ENCODE measurements at places on chromosomes 5 and 9.

GRCh38 chr9:21252721-21253547, 13.1 kb upstream of the IFNA14 start:
- DNase-seq, result no peak

DNA sequence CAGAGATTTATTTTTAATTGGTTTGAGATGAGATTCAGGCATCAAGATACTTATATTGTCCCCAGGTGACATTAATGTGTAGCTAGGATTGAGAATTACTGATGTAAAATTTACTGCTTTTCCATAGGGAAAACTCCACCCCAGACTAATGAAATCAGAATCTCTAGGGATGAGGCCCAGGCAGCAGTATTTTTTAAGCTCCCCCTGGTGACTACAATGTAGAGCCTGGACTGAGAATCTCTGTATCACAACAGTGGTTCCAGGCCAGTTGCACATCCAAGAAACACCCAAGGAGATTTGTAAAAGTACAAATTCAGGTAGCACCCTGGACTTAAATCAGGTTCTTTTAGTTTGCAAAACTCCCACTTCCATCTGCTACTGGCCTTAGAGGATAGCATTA, 185.7 kb downstream of the MARCHF11 start:
- DNase-seq, result no peak

- DNase-seq, result peak; percentile 21
These were observed 1.0 kb downstream of the ADAMTS19 start for GRCh38 chr5:129460936-129461710.

DNA sequence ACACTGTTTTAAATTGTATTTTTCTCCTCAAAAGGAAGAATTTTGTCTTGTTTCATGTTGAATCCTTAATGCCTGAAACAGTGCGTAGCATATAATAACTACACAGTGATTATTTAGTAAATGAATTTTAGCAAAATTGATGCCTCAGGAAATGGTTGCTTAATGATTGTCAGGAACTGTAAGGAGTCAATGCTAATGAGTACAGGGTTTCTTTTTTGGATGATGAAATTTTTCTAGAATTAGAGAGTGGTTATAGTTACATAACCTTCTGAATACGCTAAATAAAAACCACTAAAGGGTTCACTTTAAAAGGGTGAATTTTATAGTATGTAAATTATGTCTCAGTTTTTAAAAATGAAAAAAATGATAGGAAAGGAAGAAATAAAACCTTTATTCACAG, 14.9 kb downstream of the FAM151B start:
- DNase-seq, result no peak

DNA sequence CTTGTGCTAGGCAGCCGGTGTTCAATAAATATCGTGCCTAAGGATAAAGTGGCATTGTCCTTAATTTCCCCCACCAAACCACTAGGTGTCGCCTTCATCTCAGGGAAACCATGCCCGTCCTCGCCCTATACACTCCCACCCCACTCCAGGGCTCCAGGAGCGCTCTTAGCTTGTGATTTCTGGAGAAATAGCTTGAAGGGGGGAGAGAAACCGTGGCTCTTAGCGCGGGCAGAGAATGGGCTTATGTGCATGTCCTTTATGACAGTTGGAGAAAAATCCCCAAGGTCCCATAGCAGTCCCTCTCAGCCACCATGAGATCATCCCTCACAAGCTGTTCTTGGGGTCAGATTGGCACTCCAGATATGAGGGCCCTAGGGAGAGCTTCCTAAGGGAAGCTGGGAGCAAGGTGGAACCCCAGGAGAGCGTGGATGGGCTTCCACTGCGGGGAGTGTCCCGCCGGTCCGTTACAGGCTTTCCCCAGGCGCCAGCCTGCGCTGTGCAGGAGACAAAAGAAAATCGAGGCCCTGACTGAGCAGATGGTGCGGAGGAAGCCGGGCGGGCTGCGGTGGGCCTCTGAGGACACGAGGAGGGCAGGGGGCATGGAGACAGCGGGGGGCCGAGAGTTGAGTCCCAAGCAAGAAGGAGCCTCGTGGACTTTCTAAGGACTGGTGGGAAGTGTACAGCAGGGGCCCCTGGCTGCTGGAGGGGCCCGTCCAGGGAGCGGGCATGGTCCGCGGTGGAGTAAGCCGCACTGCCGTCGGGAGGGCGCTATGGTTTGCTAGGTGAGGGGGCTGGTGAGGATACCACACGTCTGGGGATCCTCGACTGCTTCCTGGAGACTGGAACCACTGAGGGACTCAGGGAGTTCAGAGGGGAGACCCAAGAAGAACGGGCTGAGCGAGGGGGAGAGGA, 750 bp upstream of the NPR2 start:
- DNase-seq, result peak; percentile 66

DNA sequence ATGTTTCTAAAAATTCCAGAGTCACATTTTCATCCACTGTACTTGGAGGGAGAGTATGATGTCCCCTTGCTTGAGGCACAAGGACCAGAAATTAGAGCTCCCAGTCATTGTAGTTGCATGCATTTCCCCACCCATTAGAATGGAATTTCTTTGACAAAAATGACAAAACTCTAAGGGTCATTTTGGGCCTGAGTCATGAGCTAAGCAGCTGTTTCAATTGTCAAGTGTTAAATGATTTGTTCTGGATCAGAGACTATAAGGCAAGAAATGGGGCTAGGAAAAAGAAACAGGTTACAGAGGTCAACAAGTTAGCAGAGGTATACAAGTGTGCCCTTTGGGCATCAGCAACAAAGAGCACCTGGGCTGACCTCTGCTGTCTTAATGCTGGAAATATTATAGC, 131.2 kb upstream of the IQGAP2 start:
- DNase-seq, result no peak

DNA sequence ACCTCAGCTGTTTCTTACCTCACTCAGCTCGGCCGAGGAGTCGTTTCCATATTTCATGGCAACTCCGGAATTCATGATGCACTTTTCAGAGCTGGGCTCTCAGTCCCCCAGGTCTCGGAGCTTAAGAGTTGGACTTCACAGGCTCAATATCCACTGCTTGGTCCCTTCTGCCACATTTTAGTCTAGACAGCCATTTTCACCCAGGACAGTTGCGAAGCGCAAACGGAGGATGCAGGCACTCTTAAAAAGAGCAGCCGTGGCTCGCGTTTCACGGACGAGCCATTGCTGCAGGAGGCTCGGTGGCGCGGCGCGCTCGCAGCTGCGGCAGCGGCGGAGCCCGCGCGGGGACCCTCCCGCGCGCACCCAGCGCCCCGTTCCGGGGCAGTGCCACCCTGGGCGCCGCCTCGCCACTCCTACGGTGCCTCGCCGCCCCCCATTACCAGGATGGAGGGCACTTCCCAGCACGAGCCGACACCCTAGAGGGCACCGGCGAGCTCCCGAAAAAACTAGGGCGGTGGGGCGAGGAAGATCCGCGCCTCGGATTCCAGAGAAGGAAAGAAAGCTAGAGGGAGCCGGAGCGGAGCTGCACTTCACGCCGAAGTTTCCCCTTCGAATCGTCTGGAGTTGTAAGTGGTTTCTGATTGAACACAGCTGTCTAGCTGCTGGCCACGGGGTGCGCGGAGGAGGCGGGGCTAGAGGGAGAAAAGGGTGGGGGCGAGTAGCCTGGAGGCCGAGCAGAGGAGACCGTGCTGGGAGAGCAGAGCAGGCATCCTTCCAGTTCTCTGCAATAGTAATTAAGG, 140.3 kb downstream of the TSSK1B start:
- no peak for DNase-seq

- DNase-seq, result no peak
These were observed 48.0 kb upstream of the RGS7BP start for GRCh38 chr5:64457846-64458245.

All from NCI-H1930 (cell line).